Stomach (tissue), 19 donors: ENCODE measurements at places on chromosomes 11 and 22. TPM values are rescaled to one million over a fixed set of nuclear protein-coding genes. Genes with fewer than 3 reads are reported as not detected.
A peak's percentile ranks its signal among the peaks of the same experiment; 100 is the strongest.

DNA sequence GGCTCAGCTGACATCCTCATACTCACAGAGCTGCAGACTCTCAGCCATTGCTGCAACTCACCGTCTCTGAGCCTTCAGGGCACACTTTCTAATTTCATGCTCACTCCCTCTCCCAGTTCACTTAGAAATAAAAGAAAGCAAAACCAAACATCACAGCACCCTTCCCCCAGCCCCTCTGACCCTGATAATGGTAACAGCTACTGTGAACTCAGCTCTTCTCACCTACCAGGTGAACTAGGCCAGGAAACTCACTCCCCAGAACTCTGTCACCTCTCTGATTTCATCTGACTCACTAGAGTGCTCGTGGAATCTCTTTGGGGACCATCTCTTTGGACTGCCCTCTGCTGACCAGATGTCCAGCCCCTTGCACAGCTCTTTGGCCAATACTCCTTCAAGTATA, 14.5 kb upstream of the PARVA start:
- no peaks in the 10 kb centered on the region for H3K36me3 ChIP-seq
- no peak for DNase-seq
- H3K4me3 ChIP-seq, result no peak overlapping the region

The C11orf91 gene
- not detected for total RNA-seq

DNA sequence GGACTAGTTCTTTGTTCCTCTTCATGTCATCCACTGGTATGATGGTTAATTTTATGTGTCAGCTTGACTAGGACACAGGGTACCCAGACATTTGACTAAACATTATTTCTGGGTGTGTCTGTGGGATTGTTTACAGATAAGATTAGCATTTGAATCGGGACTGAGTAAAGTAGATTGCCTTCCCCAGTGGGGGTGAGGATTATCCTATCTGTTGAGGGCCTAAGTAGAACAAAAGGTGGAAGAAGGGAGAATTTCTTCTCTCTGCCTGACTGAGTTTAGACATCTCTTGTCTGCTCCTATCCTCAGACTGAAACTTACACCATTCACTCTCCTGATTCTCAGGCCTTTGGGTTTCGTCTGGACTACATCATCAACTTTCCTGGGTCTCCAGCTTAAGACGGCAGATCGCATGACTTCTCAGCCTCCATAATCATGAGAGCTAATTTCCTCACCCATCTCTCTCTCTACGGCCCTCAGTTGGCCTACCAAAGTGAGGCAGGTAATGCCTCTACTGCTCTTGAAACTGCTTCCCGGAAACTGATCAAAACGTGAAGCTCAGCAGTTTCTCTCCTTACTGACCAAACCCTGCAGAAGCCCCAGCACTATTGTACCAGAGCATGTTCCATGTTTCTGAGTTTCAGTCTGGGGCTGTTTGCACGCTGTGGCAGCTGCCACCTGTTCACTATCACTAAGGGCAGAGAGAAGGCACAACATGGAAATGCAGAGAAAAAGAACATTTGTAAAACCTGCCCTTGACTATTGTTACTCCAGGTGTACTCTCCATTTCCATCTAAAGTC, 95.4 kb downstream of the NXPE2 start:
- no peaks in the 10 kb centered on the region for H3K27me3 ChIP-seq
- no peaks in the 10 kb centered on the region for H3K36me3 ChIP-seq
- H3K4me1 ChIP-seq, result no peaks in the 10 kb centered on the region
- H3K27ac ChIP-seq, result no peak overlapping the region
- H3K4me3 ChIP-seq, result no peak overlapping the region

GRCh38 chr22:29225422-29226090, 19.9 kb downstream of the EMID1 start:
- no peaks in the 10 kb centered on the region for H3K36me3 ChIP-seq
- H3K4me3 ChIP-seq, result no peak overlapping the region
- peaks cover 23% of the 10 kb centered on the region for H3K4me1 ChIP-seq
- H3K27me3 ChIP-seq, result no peaks in the 10 kb centered on the region
- peak; percentile 73 for DNase-seq

DNA sequence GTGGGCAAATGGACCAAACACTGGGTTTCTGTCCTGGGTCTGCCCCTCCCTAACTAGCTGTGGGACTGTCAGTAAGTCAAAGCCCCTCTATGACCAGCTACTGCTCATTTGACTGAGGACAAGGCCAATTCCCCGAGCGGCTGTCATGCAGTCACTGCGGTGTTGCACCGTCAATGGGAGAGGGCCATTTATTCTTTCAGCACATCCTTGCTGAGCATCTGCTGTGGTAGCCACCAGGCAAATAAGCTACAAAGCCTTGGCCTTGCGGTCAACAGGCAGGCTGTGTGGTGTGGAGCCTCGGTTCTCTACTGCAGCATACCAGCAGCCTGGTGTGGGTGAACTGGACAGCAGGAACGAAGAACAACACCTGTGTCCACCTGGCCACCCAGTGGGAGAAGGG, 25.8 kb upstream of the SERPIND1 start:
- peaks cover 100% of the 10 kb centered on the region for H3K36me3 ChIP-seq
- H3K27me3 ChIP-seq, result no peaks in the 10 kb centered on the region
- H3K27ac ChIP-seq, result no peak overlapping the region
- no peak overlapping the region for H3K4me3 ChIP-seq
